ENCODE measurements at places on chromosomes 3 and 15.

DNA sequence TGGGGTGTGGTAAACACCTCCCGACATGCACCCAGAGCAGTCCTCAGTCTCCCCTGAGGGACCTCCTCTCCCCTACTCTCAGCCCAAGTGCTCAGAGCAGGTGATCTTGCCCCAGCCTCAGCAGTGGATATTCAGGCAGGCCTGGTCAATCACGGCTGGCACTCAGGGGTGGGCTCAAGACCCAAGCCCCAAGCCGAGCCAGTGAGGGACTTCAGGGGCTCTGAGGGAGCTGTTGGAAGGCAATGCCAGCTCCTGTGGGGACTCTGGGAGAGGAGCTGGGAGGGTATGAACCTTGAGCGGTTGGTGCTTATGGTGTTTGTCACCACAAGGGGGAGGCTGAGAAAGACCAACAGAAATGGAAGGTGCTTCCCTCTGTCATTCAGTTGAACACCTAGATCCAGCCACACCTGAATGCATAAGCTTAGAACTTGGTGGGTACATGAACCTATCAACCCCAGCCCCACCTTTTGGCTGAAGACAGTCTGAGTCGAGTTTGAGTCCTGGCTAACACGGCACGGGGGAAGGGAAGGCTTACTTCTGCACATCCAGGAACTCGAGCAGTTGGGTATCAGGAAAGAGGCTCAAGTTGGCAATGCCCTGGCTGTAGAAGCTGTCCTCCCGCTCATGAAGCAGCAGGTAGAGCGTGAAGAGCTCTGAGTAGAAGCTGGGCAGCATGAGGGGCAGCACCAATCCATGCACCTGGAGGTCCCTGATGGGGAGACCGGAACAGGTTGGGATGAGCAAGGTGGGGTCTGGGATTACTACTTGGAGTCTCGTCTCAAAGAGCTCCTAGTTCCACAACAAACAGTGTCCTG is 19.2 kb downstream of the ALS2CL start:
- DNase-seq: no peak

DNA sequence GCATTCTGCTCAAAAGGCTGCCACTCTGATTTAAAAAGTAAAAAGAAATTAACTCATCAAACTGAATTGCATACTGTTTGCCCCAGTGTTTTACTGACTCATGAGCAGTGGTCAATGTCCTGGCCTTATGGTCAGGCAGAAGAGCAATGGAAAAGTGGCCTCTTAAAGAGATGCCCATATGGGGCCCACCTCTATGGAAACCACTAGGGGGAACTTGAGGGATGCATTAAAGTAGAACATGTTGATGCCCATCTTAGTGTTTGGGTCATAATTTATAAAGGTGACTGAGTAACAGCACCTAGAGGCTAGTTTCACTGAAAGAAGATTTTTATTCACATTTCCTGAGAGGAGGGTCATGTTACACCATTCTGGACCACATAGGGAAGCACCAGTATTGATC is 66.5 kb upstream of the RNU6-1 start:
- no peak for DNase-seq

- DNase-seq: no peak
Observed at GRCh38 chr3:10330319-10330718, 9.4 kb upstream of the SEC13 start.

- peak; percentile 12 for DNase-seq
Observed at GRCh38 chr3:126607214-126607908, 47.6 kb downstream of the TXNRD3 start.

DNA sequence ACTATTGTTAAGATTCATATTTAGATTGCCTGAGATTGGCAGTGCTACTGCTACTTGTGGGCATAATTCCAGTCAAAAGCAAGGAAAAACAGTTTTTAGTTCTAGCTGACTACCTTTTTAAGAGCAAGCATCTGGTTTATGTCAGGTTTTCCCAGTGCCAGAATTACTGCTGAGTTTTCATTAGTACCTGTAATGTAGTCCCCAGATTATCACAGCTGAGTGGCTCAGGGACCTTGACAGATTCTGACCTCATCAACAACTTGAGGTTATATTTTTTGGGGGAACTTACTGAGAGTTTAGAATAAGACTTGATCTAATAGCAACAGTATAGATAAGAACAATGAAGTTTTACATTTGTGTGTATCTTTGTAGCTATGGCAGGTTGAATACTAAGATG is 31.0 kb downstream of the NXPE3 start:
- DNase-seq: peak; percentile 20

DNA sequence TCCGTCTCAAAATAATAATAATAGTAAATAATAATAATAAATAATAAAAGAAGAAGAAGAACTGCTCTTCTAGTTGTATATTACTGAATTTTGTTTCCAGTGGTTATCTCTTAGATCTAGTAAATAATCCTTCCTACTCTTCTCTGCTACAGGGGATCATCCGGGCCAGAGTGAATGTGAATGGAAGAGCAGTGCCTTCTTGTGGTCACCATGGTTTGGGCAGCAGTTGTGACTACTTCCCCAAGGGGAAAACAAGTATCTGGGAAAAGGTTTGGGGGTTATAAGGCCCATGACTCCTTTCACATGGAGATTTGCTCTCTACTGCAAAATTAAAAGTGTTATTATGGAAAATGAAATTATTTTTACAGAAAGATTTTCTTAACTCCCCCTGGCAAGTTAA is 5.5 kb upstream of the OR5K1 start:
- DNase-seq: no peak

DNA sequence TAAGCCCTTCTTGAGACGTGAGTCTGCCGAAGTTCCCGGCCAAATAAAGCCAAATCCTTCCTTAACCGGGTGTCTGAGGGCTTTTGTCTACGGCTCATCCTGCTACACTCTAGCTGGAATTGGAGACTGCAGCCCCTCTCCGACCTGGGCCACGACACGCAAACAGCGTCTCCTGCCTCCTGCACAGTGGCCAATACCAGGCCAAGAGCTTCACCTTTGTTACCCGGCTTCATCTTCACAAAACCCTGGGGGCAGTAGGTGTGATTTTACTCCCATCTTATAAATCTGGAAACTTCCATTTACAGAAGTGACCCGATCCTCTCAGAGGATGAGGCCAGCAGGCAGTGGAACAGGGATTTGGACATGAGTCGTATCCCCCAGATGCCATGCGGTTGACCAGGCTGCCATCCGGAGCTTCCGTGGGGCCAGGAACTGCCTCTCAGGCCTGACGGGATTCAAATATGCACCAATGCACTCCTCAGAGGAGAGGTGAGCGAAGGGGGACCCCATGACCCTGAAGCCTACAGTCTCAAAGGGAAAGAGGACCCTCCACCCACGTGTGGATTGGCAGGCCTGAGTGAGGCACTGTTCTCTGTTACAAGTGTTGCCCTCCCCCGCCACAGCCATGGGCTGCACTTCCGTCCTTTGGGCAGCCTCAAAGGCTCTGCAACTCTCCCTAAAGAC is 53.2 kb upstream of the KLF13 start:
- DNase-seq: no peak

GRCh38 chr3:64911138-64911537 is 223.3 kb upstream of the ADAMTS9 start:
- no peak for DNase-seq

- DNase-seq: no peak
Observed at GRCh38 chr3:146781606-146782005, 176.5 kb upstream of the PLSCR5 start.

- peak; percentile 76 for DNase-seq
Observed at GRCh38 chr3:67947808-67948508, 293.5 kb upstream of the SUCLG2 start.

GRCh38 chr15:91896341-91897055 is 43.0 kb downstream of the SLCO3A1 start:
- DNase-seq: no peak

DNA sequence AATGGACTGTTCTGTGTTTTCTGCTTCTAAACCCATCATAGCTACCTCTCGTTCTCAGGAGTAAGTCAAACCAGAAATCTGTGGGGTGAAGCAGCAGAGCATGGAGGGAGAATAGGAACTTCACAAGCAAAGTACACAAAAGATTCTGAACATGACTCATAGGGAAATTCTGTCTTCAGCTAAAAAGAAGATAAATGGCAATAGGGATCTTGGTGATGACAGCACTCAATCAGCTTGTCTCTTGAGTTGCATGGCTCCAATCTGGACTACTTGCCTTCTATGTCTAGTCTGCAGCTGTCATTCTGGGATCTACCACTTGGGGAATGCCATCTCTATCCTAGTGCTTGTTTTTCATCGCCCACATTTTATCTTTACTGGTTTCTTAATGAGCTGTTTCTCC is 13.5 kb upstream of the GRAMD1C start:
- DNase-seq: no peak

- DNase-seq: no peak
Observed at GRCh38 chr3:18424213-18424728, 868 bp downstream of the SATB1 start.

DNA sequence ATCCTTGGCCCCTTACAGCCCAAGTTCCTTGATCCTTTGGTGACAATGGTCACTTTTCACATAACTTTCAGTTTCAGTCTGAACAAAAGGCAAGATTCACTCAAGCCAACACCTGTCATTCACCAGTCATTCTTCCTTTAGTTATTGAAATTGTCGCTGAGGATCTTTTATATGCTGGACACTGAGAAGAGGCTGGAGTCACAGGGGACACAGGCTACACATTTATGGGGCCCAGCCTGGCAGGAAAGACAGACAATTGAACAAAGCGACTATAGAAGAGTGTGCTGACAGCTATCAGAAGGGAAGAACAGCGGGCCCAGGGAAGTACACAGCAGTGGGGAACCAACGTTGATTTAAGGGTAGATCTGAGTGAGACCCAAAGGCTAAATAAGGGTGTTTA is 69.8 kb upstream of the PROK2 start:
- DNase-seq: no peak

DNA sequence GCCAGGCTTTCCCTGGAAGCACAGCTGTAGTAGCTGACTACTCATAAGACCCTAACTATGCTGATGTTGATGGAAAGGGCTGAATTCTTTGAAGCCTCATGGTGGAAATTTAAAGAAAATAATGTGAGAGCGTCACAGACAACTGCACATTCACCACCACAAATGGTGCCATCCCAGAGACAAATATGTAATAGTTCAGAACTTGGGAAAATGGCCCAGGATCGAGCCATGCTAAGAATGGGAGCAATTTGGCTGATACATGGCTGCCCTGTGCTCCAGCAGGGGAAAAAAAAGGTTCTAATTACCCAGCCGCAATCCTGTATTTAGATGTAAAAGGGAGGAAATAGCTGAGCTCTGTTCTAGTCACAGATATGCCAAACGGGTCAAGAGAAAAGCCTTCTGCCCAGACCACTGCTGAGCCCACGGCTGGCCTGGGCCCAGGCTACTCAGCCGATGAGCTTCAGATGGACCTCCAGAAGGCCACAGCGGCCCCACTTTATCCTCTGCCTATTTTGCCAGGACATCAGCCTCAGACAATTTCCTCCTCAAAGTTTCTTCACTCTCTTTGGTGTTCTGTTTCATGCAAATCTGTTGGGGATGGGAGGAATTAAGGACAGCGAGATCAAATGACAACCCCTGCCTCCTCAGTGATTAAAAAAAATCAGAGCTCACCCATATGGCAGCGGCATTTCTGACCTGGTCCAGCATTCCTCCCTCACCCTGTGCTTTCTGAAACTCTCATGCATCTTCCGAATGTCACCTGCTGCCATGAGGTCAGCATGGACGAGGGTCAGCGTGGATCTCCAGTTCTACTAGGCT is 54.5 kb upstream of the MEX3B start:
- no peak for DNase-seq

DNA sequence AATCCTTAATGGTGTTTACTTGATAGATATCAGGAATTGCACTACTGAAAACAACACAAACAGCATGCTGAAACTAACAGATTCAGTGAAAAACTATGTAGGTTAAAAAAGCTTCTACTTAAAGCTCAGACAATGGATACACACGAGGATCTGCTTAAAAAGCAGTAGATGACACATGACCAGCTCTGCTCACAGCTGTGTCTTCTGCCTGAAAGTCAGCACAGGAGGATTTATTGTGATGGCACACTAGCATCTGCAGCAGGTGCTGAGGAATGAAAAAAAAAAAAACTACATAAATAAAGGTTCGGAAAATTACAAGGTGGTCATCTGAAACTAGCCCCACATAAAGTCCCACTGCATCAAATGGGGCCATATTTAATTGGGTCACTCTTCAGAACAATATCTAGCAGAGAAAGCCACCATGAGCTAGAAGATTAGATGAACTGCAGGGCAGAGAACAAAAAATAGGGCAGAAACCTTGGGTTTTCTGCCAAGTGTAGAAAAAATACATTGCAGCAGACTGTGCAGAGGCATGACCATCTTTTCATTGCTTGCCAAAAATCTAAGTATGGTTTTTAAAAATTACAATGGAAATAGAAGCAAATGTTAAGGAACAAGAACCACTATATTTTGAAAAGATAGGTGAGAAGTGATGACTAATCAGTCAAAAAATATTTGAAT is 13.2 kb upstream of the GOLM2 start:
- DNase-seq: no peak

DNA sequence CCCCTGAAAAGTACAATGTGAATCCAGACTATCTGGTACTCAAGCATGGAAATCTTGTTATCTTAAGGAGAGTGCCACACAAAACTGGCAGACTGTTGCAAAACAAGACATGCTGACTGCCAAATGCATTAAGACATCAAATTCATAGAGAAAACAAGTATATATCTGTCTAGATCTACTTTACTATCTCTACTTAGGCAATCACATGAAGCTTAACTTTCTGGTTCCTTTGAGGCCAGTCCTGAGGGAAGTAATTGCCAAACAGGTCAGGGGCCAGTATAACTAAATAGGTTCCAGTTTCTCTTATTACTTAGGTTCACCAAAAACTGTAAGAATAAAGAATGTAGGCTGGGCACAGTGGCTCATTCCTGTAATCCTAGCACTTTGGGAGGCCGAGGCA is 15.9 kb upstream of the SLC4A7 start:
- DNase-seq: no peak

- no peak for DNase-seq
Observed at GRCh38 chr3:45890405-45890804, 4.1 kb downstream of the CCR9 start.

GRCh38 chr3:129032716-129033115 is 27.9 kb upstream of the GP9 start:
- no peak for DNase-seq

DNA sequence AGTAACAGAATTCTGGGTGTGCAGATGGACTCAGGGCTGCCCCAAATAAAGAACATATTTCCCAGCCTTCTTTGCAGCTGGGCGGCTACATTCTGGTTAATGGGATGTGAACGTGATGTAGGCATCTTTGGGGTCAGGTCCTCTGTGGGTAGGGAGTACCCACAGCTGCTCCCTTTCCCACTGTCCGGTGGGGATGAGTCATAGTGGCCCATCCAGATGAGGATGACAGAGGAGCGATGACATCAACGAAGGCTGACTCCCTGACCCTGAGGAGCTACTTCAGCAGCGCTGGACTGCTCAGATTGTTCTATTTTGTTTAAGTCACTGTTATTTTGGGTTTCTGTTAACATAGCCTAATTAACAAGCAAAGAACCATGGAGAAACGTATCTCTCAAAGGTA is 38.0 kb downstream of the SRPRB start:
- DNase-seq: no peak

DNA sequence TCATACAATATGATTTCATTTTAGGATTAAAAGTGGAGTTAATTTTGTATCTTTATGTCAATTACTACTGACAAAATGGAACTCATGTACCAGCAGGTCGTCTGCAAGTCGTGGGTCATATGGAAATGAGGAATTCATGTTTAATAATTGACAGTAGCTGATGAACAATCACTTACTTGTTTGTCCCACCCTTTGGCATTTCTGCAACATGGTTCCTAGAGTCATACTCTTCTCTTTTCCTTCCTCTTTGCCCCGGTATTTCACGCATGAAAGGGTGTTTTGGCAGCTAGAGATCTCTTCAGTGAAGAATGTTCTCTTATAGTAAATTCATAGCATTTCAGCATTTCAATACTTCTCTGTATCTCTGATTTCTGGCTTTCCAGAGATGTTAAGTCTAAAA is 133.3 kb upstream of the SLC24A5 start:
- DNase-seq: no peak

Measured in CD4-positive, alpha-beta T cell treated with Interleukin-10 for 1 hour (primary cell).